ENCODE measurements at places on chromosomes 6 and 20.

DNA sequence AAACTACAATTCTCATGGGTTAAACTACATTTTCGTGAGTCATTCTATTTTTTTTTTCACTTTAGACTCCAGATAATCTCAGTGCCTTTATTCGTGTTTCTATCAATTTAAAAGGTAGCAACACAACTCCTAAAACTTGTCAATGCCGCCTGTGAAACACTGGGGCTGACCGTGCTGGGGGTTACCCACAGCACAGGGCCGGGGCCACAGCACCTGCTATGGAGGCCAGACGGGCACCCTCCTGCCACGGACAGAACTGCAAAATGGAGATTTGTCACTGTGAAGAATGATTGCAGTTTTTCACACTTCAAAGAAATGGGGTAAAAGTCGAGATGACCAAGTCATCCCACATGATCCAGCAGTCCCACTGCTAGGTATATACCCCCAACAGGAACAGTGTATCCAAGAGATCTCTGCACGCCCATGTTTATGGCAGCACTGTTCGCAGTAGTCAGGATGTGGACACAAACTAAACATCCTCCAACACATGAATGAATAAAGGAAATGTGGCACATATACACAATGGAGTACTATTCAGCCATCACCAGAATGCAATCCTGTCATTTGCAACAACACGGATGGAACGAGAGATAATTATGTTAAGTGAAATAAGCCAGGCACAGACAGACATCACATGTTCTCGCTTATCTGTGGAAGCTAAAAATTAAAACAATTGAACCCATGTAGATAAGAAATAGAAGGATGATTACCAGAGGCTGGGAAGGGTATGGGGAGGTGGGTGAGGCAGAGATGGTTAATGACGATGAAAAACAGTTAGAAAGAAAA, 290.1 kb downstream of the SMOC2 start:
- DNase-seq, result no peak

- DNase-seq, result no peak
Observed at GRCh38 chr6:99590728-99591672, 15.6 kb upstream of the PRDM13 start.

DNA sequence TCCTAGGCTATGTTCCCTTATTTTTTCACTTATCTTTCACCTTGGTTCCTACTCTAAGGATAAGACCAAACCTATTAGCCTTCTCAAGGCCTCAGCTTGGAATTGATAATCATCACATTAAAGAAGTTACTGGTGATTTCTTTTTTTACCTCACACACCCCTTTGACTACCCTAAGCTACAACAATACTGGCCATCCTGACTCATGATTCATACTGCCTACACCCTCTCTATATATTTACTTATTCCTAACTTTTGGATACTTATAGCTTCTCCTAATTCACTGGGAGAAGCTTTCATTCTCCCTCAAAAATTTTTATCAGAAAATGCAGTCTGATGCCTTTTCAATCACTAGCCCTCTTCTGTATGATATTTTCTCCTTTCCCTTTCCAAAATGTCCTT, 256.1 kb downstream of the TBX18 start:
- DNase-seq, result no peak

GRCh38 chr20:45322952-45323383, 14.9 kb upstream of the MATN4 start:
- DNase-seq, result no peak

DNA sequence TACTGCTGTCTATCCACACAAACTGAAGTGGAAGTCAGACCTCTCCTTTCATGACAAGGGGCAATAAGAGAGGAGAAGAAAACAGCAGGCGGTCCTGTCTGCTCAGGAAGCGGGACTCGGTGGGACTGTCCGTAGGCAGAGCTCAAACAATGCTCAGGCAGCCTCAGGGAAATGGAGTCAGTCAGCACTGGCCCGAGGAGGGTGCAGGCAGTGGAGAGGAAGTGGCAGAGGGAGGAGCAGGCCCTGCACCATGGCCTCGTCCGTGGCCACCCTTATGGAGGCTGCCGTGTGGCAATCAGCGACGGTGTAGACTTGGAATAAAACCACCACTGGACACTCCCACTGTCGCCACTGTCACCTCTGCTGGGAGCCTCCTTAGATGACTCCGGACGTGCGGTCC, 19.6 kb downstream of the FOXC1 start:
- no peak for DNase-seq

DNA sequence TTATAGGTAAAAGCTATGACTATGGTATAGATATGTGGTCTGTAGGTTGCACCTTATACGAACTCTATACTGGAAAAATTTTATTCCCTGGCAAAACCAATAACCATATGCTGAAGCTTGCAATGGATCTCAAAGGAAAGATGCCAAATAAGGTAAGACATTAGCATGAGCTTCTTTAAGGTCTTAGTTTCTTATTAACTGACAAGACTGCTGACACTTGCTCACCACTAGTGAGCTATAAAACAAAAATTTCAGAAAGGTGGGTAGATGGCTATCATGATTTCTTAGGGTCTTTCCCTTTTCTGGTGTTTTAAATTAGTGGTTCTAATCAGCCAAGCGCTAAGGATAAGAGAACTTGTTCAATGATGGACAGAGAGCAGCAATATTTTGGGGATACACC, 21.9 kb downstream of the FAM217A start:
- DNase-seq, result no peak

- DNase-seq, result no peak
Observed at GRCh38 chr6:91173651-91174050, 586.8 kb upstream of the MAP3K7 start.

- DNase-seq, result peak; percentile 68
Observed at GRCh38 chr6:28884423-28885131, 39.2 kb downstream of the TRIM27 start.

DNA sequence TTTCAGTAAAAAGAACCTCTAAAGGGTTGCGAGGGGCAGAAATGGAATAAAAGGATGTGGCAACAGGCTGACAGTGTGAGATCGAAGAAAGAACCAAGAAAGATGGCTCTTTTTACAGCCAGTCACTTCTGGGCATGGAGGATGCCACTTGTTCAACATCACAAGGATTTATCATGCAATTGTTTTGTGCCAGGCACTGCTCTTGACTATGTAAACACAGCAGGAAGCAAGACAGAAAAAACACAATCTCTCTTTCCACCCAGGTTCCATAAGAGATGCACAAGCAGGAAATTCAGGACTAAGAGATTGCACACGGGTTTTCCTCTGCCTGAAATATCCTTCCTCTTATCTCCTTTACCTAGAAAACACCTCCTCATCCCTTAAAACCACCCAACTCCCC, 38.0 kb downstream of the FOXA2 start:
- DNase-seq, result no peak

- DNase-seq, result no peak
Observed at GRCh38 chr20:49529470-49529869, 38.5 kb downstream of the PTGIS start.

GRCh38 chr6:149153100-149153499, 164.4 kb upstream of the TAB2 start:
- DNase-seq, result no peak

- no peak for DNase-seq
Observed at GRCh38 chr6:148289153-148289552, 53.5 kb upstream of the SASH1 start.
